NCI-H460 (cell line): ENCODE measurements at places on chromosomes 5 and 9.

DNA sequence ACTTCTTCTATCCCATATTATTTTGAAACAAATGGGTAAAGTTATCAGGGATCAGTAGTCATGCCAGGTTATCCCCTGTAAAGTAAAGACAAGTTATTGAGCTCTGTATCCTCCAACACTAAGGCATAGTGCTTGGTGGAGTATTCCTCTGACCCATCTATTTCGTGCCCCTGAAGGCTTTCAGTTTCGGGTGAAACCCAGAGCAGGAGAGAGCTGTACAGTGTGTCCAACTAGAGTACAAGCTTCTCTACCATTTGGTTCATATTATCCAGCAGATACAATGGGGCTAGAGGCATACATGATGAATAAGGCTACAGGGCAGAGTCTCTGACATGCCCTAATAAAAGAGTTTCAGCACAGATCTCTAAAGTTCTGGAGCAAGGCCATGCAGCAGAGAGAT lies 3.2 kb upstream of the SLC22A4 start:
- no peak for DNase-seq

DNA sequence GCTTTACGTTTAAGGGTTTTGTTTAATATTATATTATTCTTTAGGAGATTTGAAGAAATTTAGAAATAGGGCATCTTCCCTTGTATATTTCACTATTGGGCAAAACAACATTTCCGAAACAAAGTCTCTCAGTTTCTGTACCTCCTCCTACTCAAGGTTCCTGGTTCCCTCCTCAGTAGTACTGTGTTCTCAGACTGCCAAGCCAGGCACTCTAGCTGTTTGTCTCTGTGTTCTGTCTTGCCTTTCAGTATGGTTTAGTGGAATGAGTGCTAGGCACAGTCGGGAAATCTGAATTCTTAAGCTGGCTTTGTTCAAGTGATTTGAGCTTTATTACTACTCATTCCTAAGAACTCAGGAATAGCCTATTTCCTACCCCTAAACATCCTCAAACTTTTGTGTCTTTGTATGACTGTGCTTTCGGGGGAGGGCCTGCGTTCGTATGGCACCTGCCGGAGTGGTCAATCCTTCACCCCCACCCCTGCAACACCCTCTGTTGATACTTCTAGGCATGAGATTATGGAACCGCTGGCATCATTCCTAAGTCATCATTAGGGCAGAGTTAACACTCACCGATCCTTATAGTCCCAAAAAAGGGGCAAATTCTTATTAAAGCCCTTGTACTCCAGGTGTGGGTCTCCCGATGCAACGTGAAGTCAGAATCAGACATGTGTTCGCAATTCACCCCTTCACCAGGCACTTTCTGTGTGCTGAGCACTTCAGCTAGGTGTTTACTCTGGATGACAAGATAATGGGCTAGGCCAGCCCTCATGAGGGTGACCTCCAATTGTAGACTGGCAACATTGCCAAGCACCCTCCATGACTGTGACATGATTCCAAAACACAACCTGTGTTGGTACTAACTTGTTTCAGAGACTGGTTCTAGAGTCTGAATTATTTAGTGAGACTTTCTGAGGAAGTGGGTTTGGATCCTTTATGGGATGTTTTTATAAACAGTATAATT lies 24.5 kb downstream of the SNX18 start:
- DNase-seq = no peak

DNA sequence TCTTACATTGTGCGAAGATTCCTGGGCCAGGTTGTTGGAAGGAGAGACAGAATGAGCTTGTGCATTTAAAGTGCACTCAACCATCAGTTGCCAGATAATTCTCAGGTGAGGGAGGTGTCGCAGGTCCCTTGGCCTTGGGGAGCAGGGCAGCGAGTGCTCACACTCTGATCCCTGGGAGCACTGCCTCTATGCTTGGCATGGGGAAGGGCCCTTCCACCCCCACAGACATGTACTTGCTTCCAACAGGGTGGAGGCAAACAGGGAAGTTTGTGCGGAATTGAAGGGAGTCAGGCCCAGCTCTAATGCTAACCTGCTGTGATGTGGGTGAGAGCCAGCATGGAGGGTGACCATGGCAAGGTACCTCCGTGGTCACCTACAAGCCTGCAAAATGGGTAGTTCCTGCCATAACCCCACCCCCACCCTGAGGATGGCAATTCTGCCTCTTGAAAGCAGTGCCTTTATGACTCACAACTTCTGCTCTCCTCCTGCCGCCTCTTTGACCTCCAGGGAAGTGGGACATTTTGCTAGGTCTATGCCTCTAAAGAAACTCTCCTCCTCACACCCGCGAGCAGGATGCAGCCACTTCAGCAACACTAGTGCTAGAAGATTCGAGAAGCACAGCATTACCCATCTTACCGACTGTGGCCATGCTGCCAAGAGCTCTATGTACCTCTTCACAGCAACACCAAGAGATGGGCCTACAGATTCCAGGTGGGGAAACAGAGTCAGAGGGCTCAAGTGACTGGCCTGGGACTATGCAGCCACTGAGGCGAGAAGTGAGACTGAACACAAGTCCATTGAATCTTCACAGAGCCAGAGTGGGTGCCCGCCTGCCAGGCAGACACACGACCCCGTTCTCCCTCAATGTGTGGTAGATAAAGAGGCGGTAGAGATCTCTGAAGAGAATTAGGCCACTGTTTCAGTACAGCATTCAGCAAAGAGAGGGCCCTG lies 22.1 kb upstream of the SLC25A51 start:
- no peak for DNase-seq

DNA sequence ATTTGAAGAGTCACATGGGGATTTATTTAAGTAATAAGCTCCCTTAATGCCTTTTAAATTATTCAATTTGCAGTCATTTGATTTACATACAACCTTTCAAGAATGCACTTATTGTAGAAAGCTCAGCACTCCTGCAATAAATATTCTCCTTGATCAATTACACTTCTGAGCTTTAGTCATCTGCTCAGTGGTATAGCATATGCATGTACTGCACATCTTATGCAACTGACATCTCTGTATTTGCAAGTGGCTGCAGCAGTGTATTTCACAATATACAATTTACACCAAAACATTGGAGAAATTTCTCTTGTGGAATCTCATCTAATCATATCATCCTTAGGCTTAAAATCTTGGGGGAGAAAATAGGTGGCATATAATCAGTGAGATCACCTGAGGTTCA lies 325.7 kb downstream of the SLF1 start:
- DNase-seq = no peak

DNA sequence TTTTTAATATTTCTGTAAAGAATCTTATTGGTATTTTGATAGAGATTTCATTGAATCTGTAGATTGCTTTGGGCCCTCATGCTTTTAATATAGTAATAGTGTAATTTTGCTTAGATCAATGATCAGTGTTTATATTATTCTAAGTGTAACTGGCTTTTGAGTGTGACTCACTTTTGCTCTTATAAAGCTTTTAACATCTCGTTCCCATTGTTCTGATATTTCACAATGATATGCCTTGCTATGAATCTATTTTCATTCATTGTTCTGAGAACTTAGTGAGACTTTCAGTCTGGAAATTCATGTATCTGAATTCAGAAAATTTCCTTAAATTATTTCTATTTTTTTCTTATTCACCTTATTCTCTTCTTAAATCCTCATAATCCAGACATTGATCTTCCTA lies 13.5 kb upstream of the MAMDC2 start:
- no peak for DNase-seq

DNA sequence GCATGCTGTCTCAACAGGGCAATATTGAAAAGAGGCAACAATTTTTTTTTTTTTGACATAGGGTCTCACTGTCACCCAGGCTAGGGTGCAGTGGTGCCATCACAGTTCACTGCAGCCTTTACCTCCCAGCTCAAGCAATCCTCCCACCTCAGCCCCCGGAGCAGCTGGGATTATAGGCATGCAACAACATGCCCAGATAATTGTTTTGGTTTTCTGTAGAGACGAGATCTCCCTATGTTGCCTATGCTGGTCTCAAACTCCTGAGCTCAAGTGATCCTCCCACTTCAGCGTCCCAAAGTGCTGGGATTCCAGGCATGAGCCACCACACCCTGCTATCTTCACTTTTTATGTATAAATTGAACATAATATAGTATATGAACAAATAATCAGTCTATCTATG lies 47.6 kb downstream of the PRELID2 start:
- no peak for DNase-seq

DNA sequence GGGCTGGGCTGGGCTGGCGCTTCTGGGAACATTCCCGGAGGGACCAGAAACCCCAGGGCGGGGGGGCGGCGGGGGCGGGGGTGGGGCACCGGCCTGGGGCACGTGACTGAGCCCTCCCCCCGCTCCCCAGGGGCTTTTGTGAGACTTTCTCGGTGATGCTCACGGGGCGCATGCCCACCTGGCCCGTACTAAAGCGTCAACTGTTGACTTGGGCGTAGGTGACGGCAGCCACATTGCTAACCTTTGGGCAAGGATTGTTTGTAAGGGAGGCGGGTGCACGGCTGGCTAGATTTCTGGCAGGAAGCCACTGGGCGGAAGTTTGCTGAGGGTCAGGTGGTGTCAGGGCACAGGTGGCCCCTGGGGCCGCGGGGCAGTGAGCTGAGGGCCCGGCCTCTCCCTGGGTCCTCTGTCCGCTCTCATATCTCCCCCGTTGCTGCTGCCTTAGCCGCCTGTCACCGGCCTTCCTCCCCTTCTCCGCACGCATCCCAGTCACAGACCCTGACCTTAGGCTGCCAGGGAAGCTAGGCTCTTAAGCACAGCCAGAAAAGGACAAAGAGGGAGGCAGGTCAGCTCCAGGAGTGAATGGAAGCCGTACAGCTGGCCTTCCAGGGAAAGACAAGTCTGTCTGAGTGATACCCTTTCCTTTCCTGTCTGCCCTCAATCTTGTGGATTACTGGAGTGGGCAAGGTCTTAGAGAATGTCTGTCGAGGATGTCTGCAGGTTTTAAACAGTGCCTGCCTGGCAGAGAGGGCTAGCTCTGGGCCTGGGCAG lies 812 bp downstream of the CACFD1 start:
- no peak for DNase-seq

DNA sequence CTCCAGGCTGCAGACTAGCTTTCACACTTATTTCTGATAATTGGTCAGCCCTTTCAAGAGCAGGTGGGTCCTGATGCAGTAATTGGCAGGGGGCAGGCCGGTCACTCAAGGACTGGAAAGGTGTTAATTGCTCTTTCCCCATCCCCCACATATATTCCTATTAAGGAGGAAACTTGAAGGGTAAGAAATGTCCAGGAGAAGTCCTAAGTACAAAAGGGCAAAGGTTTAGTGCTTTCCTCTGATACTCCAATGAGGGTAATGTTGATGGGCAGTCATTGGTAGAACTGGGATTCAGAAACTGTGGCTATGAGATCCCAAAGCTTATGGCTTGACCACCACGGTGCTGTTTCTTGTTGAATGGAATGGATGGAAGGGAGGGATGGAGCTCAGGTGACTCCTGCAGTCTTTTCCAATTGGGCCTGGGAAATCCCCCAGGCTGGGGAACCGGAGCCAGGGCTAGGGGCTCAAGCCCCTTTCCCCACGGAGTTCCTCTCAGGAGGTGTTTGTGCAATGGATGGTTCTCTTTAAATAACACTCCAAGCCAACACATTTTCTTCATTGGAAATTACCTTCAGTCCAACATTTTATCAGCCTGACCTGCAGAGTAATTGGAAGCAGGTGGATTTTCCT lies 103.2 kb upstream of the ALDH1B1 start:
- no peak for DNase-seq

DNA sequence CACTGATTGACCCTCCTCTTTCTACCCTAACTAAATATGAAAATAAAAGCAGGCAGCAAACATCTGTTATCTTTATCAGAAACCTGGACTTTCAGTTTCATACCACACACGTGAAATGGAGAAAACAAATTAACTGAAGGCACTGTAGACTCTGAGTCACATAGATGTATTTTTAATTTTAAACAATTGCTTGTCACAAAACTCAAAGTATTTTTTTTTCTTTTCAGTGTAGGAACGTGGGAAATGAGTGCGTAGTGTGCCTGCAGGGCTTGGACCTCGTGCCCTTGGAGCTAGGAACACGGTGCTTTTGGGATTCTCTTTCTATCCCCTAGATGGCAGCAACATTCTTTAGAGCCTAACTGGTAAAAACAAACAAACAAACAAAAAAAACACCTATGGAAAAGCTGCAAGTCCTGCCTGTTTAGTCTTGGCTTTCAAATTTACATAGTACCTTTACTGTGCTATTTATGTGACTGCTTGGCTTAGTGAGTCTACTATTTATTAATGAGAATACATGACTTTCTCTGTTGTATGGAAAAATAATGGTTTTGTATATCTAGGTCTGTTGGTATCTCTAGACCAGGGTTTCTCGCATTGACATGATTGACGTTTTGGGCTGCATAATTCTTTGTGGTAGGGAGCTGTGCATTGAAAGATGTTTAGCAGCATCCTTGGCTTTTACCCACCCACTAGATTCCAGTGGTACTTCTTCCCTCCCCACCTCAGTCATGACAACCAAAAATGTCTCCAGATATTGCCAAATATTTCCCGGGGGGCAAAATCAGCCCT lies 16.8 kb upstream of the ACTBL2 start:
- peak; percentile 57 for DNase-seq

- peak; percentile 66 for DNase-seq
Measured at GRCh38 chr5:77893225-77893860, 117.2 kb upstream of the TBCA start.

DNA sequence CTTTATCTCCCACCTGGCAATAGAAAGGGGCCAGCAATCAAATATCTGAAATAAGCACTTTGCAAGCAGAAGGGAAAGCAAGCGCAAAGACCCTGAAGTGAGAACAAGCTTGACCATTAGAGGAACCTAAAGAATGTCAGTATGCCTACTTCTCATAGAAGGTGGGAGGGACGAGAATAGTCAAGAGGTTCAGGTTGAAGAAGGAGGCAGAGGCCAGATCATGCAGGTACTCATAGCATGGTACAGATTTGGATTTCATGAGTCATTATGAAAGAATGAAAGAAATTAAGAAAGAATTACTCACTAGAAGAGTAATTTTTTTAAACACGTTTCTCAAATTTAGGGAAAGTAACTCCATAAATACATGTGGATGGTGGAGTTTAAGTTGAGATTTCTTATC lies 33.7 kb downstream of the MCTP1 start:
- DNase-seq = no peak

DNA sequence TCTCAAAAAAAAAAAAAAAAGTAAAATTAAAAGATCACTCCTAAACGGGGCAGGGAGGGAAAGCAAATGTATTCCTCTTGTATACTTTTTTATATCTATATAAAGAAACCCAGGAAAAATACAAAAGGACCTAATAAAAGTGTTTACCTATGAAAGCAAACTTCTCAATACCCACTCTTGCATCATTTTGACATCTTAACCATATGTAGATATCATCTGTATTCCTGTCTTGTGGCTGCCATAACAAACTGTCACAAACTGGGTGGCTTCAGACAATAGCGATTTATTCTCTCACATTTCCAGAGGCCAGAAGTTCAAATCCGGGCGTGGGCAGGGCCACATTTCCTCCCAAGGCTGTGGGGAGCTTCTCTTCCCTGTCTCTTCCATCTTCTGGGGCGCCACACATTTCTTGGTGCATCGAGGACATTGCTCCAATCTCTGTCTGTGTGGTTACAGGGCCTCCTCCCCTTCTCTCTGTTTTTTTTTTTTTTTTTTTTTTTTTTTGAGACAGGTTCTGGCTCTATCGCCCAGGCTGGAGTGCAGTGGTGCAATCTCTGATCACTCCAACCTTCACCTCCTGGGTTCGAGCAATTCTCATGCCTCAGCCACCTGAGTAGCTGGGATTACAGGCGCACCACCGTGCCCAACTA lies 58.4 kb upstream of the IL17B start:
- no peak for DNase-seq
